NCI-H526 treated with DMSO at 0.1 percent for 48 hours (cell line): ENCODE measurements at places on chromosomes 11 and 22.

DNA sequence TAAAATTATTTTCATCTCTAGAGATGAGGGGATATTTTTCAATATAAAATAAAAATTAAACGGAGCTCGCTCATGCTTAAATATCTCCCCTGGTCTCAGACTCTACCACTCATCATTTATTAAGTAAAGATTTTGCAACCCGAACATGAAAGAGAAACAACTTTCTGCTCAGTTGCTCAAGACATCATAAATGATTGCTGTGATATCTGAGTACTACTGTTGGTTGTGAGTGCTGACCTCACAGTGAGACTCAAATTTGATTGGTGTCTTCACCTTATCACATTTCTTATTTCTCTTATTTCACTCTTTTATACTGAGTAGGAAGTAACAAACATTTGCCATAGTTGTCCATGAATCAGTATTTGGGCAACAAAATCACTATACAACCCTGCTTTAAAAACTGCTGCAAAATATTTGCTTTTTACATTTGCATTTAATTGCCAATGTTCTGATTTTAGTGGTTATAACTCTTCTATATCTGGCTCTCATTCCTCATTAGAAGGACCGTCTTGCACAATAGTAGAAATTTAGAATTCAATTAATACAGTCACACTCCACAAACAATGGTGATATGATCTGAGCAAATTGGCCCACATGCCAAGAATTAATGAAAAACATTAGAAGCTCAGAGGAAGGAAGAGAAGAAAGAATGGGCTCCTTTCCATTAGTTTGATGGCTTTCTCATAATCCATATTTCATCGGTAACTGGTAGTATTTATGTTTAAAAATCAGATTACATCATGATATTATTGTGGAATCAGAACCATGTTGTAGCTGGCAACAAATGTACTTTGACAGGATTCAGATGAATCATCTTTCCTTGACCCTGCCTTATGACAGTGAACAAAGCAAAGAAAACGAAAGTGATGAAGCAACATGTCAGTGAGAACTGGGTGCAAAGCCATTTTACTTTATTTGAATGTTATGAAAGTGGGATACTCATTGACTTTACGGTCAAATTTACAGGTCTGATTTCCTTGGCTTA is 973.6 kb upstream of the TENM4 start:
- no peak for DNase-seq

DNA sequence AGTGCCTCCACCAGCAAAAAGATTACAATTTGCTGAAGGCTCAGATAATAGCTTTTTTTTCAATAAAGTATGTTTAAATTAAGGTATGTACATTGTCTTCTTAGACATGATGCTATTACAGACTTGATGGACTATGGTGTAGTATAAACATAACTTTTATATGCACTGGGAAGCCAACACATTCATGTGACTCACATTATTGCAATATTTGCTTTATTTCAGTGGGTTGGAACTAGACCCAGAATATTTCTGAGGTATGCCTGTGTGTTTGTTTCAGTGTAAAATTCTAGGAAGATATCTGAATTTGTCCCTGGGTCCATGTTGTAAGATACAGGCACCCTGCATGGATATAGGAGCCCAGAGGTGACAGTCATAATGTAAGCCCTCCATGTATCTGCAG is 120.0 kb upstream of the BDNF start:
- DNase-seq: no peak

- no peak for DNase-seq
Measured at GRCh38 chr11:33753304-33753967, 17.2 kb upstream of the CD59 start.

DNA sequence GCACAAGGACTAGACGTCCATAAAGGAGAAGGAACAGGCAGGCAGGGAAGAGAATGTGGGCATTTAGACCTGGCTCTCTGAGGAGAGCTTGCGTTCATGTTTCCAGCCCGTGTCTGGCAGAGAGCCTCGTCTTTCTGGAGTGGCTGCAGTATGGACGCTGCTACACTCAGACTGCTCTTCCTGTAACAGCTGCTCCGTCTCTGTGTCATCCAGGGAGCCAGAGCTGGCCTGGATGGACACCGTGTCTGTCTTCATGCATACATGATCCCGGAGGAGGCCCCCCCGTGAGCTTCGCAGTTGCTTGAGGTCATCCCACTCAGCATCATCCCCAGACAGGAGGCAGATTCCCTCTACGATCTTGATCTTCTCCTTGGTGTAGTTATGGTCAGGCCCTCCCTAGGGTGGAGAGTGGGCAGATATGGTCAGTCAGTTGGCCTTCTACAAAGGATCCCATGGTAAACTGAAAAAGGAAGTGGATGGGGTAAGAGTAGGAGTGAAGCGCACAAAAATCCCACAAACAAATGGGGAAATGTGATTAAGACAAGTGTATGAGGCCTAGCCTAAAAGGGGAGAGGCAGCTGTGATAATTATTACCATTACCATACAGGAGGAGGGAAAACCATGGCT is 13.0 kb upstream of the CKAP5 start:
- no peak for DNase-seq

DNA sequence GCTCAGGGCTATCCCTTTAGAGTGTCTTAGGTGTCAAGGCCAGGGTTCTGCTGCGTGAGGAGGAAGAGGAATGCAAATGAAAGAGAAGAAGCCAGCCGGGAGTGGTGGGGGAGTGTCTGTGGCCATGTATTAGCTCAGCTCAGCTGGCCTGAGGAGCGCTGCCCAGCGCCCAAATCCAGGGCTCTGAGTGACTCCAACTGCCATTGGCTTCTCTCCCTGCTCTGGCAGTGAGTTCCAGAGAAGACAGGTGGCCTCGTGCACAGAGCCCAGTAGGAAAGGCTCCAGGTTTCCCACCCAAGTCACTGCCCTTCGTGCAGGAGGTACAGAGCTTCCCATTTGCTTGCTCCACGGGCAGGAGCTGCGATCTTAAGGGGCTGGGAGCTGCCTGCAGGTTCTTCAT is 302.0 kb downstream of the KIRREL3 start:
- DNase-seq: no peak

DNA sequence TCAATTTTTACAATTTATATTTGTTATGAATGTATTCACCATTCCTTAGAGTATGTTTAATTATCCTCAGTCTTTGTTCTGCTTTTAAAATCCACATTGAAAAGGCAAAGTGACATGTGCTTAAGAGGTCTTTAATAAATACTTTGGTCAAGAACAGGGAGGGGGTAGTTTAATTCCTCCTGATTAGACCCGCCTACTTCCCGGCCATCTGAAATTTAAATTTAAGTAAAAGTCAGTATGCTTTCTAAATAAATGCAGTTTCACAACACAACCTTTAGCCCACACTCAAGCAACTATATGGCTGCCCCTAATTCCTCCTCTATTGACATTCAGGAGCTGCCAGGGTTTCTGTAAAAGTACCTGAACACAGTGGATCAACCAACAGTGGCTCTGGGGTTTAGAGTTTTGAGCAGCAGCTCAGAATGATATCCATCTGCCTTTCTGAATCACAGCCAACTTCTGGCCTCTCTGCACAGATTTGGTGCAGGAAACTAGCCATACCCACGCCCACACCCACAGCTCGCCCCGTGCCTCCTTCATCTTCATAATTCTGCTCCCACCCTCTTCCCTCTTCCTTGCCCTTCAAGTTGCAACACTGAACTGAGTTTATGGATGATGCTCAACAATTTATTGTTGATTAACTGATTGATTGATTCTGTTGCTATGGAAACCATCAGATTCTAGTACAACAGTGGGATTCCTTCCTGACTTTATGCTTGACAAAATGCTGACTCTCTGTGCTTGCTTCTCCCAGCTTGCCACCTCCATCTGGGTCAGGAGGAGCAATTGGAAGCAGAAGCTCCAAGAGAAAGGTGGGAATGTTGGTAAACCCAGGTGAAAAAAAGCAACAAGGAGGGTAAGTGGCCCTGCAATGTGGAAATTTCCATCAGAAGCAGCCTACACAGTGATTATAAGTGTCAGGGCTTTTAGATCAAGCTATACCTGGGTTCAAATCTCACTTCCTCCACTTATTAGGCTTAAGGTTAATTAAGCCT is 70.8 kb downstream of the PANX1 start:
- no peak for DNase-seq

- DNase-seq: no peak
Measured at GRCh38 chr22:23193196-23193827, 13.0 kb downstream of the BCR start.

DNA sequence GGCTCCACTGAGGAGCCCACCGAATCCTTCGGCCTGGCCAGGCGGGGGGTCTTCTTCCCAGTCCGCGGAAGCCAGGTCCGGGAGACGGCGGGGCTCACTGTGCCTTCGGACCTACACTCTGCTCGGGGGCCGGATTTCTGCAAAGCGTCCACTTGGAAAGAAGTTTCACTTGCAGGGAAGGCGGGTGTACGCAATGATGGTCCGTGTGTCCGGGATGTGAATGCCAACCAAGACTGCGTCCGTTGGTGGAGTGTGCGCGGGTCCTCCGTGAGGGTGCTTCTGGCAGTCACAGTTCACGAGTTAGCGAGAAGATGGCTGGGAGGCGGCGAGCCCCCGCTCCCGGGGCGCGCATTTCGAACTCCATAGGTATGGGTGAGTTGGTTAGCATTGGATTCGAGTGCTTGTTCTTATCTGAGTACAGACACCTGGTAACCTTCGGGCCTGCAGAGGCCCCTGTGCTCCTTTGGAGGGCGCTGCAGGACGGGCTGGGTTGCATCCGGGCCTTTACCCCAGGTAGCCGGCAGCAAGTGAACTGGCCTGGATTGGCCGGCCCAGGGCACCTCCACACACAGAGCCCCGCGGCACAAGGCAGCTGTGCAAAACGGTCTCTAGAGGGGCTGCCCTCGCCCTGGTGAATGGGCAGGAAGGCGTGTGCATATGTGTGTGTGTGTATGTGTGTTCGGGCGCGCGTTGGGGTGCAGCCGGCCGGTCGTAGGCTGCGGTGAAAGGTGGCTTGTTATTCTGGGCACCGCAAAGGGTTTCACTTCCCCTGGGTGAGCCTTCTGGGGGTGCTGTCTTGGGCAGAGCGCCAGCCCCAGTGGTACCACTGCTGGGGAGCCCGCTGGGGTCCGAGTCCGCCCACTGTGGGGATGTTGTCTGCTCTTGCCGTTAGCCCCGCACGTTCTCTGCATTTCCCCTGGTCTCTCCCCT is 13.3 kb upstream of the CYP2R1 start:
- no peak for DNase-seq

DNA sequence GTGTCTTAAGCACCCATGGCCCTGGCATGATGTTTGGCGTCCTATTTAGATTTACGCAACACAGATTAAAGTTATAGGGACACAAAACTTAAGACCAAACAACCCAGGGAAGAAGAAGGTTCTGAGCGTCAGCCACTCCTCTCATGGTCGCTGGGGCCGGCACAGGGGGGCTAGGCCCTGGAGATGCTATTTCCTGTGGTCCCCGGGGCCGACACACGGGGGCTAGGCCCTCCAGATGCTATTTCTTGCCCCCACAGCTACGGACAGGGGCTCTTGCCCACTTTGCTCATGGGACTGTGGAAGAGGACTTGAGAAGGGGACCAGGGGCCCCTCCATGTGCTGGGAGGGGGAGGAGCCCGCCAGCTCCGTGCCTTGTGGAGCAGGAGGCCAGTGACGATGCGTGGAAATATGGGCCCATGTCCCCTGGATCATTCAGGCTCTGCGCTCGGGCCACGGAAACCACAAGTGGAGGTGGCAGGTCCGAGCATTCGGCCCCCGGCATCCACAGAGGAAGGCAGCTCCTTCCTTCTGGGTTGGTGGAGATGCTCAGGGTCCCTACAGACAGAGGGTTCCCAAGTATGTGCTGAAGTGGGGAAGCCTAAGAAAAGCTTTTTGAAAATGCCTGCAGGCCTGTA is 711.1 kb downstream of the BRD1 start:
- DNase-seq: no peak

- DNase-seq: no peak
Measured at GRCh38 chr11:65903068-65903481, 2.9 kb upstream of the FOSL1 start.

- no peak for DNase-seq
Measured at GRCh38 chr22:27110665-27111451, 453.5 kb downstream of the MIAT start.

GRCh38 chr22:17318817-17319216 is 50.4 kb upstream of the CECR2 start:
- DNase-seq: no peak

DNA sequence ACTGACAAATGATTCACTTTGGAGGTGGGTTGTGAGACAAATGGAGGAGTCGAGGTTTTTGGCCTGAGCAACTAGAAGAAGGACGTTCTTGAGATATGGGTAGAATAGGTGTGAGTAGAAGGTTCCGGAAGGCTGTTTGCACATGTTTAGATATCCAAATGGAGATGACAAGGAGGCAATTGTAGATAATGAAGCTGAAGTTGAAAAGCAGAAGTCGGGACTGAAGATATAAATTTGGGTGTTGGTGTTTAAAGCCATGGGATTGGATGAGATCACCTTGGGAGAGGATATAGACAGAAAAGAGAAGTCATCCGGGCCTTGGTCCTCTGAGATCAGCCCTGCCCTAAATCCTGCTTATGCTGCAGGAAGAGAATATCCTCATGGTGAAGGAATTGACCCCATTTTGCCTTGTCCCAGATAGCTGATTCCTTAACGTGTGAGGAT is 75.5 kb upstream of the CD44 start:
- no peak for DNase-seq

- DNase-seq: no peak
Measured at GRCh38 chr11:80993536-80993935, 1552.7 kb upstream of the TENM4 start.

GRCh38 chr11:122976734-122977469 is 4.7 kb downstream of the BSX start:
- DNase-seq: peak; percentile 53

DNA sequence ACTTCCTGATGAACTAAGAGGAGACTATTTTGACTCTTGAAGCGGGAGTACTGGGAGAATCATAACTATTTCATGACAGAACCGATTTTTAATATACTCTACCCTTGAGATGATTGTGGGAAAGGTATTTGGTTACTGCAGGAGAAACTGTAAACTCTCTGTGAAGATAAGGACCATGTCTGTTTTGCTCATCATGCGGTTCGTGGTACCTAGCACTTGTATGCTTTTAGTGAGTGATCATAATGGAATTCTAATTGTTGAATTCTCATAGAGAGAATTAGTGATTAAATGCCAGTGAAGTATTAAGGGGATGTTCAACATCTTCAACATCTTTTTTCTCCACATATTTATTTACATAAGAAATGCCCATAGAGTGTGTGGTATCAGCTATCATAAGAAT is 11.4 kb downstream of the AASDHPPT start:
- DNase-seq: no peak

DNA sequence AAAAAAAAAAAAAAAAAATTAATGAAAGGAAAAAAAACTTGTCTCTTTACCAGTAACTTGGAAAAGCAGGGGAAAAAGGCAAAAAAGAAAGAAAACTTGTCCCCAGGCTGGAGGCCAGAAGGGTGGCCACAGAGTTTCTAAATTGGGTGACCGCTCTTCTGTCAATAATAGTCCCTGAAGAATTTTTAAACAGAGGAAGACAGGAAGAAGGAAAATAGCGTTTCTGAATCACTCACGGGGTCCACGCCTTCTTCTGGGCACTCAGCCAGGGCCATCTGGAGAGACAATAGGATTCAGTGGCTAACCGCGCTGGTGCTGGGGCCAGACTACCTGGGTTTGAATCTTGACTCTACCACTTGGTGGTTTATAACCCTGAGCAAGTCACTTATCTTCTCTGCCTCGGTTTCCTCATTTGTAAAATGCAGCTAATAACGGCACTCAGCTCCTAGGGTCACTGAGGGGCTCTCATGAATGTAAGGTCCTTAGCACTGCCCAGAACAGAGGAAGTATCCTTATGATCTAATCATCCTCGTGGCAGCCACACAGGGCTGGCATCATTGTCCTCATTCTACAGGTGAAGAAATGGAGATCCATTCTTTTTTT is 7.0 kb downstream of the C11orf86 start:
- no peak for DNase-seq
